ENCODE measurements at places on chromosomes 4 and X. TPM values are rescaled to one million over a fixed set of nuclear protein-coding genes. Genes with fewer than 3 reads are reported as not detected.

DNA sequence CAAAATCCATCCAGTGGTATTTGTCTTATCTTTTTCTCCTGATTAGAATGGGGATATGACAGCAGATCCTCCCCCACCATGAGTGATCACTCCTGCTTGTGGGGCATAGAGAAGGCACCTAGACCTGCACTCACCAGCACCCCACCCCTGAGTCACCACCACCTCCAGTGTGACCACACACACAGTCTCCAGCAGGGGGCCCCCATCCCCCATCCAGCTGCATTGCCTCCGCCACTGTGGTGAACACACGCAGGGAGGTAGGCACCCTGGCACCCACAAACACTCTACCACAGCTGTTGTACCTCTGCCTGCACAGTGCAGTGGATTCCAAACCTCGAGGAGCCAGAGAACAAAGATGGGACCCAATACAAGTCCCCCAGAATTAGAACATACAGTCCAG, 9.0 kb upstream of the MAGEA8 start:
- peak; percentile 8 for DNase-seq

DNA sequence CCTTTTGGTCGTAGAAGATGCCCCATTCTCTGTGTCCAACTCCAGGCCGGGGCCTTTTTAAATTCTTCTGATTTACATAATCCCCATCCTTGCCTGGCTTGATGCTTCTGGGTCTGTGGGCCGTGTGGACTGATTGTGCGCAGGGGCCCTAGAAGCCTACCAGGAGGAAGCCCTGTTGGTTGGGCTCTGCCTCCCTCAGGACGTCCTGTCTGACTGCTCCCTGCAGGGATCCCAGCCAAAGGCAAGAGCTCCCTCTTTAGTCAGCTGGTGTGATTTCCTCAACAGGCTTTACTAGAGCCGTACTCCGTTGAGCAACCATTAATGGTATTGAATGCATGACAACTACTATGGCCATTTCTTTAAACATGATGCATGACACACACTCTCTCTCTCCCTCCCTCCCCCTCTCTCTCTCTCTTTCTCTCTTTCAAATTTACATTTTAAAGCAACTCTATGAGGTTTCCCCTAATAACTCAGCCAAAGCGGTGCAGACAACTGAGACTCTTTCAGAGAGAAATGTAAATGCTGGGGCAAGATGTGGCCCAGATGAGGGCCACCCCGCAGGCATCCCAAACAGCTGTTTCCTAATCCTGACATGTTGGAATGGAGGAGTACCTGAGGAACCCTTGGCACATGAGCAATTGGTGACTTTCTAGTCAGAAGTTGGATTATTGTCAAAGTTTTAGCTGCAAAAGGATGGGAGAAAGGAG, 117.3 kb downstream of the DRD5 start:
- peak; percentile 12 for DNase-seq

DNA sequence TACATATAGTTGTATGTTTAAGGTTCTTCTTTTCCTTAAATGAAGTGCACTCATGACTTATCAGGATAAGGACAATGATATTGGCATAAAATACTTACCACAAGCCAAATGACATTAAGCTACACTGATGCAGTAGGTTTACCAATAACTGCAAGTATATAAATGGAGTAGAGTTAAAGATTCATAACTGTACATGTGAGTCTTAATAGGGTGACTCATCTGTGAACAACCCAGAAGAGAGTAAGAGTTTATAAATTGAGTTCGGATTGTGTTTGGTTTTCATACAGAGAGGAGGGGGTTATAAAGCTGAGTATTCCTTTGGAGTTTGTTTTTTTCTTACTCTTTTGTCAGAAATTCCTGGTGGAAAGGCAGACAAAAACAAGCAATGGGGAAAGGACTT, 144.8 kb downstream of the TLL1 start:
- no peak for DNase-seq

Gene SCRG1
- 0.27 TPM for total RNA-seq

Gene VCX3B
- total RNA-seq = not detected

DNA sequence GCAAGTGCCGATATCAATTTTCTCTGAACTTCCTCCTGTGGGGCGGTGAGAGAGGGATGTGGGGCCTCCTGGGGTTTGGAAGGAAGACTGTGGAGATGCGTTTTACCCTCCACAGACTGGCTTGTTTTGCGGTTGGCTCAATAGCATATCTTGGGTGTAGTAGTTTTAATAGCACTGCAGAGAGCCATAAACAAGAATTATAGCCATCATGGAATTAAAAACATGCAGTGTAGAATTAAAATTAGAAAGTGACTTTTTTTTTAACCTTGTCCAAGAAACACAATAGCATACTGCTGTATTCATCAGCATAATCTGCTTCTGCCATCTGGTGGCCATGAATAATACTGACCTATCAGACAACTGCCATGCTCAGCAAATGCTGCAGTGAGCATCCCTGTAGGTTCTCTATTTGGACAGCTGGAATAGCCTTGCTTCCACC, 47.3 kb upstream of the SCML1 start:
- DNase-seq = peak; percentile 34

Gene GAGE13
- not detected for total RNA-seq

- DNase-seq = no peak
Measured at GRCh38 chrX:15107367-15107988, 162.4 kb downstream of the ASB9 start.

- peak; percentile 38 for DNase-seq
Measured at GRCh38 chr4:7938609-7939376, 868 bp downstream of the AFAP1 start.
